Vagina (tissue), 2 donors: ENCODE measurements at places on chromosomes 4 and X. TPM values are rescaled to one million over a fixed set of nuclear protein-coding genes. Genes with fewer than 3 reads are reported as not detected.

The PGAM4 gene
- total RNA-seq: not detected

The MAGEB17 gene
- not detected for total RNA-seq

The ITGB1BP2 gene
- 1.7 TPM for total RNA-seq

The IL2 gene
- not detected for total RNA-seq

The DUX4 gene
- total RNA-seq: not detected

The ITIH6 gene
- not detected for total RNA-seq

The GUCY1B1 gene
- 22.8 TPM for total RNA-seq

The GLRB gene
- 2.9 TPM for total RNA-seq

The ABLIM2 gene
- 15.5 TPM for total RNA-seq

The GLRA2 gene
- total RNA-seq: not detected

The TCEAL1 gene
- total RNA-seq: 93.1 TPM

The GATA1 gene
- 1.2 TPM for total RNA-seq

The GPR173 gene
- total RNA-seq: 2.2 TPM

The BCAP31 gene
- 126 TPM for total RNA-seq

The TMEM35A gene
- total RNA-seq: 5.4 TPM

The SLITRK2 gene
- total RNA-seq: 0.49 TPM

The KIAA1210 gene
- total RNA-seq: not detected

The SHROOM3 gene
- 6.9 TPM for total RNA-seq

The PPP4R3C gene
- total RNA-seq: not detected

The F8A3 gene
- 5.2 TPM for total RNA-seq

The ERAS gene
- not detected for total RNA-seq

The EDA2R gene
- total RNA-seq: 1.2 TPM

The SMR3B gene
- not detected for total RNA-seq

The BEND2 gene
- not detected for total RNA-seq

The PNCK gene
- 9.3 TPM for total RNA-seq

The UGT2A3 gene
- total RNA-seq: not detected

The DUSP9 gene
- 0.74 TPM for total RNA-seq

The UGDH gene
- total RNA-seq: 43.5 TPM

The CCDC160 gene
- total RNA-seq: not detected

The FAM133A gene
- not detected for total RNA-seq

The RS1 gene
- total RNA-seq: not detected

The UGT8 gene
- 0.25 TPM for total RNA-seq

The SPANXA2 gene
- total RNA-seq: not detected

The SERTM2 gene
- total RNA-seq: 28.2 TPM

The GPRASP1 gene
- 12.8 TPM for total RNA-seq

The PCYT1B gene
- not detected for total RNA-seq

The PDE6B gene
- total RNA-seq: 4.2 TPM

The PPP2R2C gene
- total RNA-seq: 17.2 TPM

The PPARGC1A gene
- total RNA-seq: 1.2 TPM

The RRH gene
- not detected for total RNA-seq

The ZNF630 gene
- total RNA-seq: 4.7 TPM

The GAB3 gene
- total RNA-seq: 7.6 TPM

The HAND2 gene
- 26.0 TPM for total RNA-seq

The MRFAP1 gene
- 166 TPM for total RNA-seq

The UGT2B11 gene
- total RNA-seq: not detected

The GRSF1 gene
- total RNA-seq: 35.1 TPM

The APBB2 gene
- 68.8 TPM for total RNA-seq

The GPR34 gene
- total RNA-seq: 3.2 TPM

The CSAG3 gene
- not detected for total RNA-seq

The TBC1D19 gene
- total RNA-seq: 10.8 TPM

The CT45A1 gene
- total RNA-seq: not detected

The CYTL1 gene
- 2.0 TPM for total RNA-seq

The NHS gene
- total RNA-seq: 8.3 TPM
